ENCODE measurements at places on chromosomes 13 and 19. TPM values are rescaled to one million over a fixed set of nuclear protein-coding genes. Genes with fewer than 3 reads are reported as not detected.

- DNase-seq = no peak
These were observed 797.8 kb downstream of the EFNB2 start for GRCh38 chr13:105737688-105738087.

DNA sequence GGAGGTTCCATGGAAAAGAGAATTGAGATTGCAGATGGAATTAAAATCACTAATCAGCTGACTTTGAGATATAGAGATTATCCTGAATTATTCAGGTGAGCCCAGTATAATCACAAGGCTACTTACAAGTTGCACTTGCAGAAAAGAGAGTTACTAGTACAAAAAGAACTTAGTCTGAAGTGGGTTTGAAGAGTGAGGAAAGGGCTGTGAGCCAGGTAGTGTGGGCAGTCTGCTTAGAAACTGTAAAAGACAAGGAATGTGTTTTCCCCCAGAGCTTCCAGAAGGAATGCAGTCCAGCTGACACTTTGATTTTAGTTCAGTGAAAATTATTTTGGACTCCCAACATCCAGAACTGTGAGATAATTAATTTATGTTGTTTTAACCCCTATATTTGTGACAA lies 285.4 kb upstream of the GPC6 start:
- DNase-seq = no peak

DNA sequence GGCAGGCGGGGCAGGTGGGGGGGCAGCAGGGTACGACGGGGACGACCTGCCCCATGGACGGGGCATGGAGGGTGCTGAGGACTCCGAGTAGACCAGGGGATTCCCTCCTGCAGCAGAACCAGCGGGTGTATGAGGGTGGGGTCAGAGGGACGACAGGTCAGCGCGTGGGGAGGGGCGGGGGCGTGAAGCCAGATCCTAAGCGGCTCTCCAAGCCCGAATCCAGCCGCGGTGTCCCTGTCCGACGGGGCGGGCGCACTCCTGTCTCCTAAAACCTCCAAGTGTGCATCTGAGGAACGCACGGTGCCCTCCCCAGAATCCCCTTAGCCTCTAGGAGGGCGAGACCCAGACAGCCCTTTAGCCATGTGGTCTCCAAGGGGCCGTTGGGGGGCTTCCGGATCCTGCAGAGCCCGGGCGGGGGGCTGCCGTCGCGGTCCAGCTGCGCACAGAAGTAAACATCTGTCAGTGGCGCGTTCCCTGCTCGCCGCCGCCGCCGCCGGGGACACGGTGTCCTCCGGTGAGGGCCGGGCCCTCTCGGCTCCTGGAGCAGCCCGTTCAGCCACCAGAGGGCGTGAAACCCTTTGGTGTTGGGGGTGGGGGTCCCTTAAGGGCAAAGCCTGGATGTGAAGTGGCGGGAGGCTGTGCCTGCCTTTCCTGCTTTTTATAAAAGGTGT lies 730 bp downstream of the NRTN start:
- DNase-seq = peak; percentile 21

DNA sequence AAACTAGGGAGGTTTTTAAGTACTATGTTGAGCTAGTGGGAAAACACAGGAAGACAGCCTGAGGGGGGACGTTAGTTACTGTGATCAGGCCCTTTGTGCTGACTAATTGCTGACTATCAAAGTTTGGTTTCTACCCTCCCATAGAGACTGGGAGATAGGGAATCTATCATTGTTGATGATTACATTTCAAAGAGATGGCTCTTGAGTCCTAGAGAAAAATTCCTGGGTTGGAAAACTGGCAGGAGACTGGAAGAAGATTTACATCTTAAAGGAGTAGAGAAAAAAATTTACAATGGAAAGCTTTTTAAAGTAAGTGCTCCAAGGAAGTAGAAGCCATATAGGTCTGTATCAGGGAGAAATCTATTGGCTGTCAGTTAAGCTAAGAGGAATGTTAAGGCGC lies 522.0 kb upstream of the KLHL1 start:
- no peak for DNase-seq

DNA sequence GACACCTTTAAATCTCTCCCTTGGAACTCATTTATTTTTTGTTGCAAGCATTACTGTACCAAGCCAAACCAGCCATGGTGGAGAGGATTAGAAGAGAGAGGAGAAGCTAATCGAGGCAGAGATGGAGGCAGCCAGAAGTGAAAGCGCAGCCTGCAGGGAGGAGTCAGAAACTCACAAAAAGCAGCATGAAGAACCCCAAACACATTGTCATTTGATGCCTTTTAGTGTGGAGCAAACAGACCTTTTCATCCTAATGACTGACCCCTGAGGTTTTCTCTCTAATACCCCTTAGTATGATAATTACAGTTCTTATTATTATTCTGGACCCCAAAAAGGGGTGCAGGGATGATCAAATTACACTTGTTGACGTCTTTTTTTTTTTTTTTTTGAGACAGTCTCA lies 62.5 kb downstream of the TNFRSF19 start:
- DNase-seq = no peak

Gene ATXN8OS
- not detected for total RNA-seq

DNA sequence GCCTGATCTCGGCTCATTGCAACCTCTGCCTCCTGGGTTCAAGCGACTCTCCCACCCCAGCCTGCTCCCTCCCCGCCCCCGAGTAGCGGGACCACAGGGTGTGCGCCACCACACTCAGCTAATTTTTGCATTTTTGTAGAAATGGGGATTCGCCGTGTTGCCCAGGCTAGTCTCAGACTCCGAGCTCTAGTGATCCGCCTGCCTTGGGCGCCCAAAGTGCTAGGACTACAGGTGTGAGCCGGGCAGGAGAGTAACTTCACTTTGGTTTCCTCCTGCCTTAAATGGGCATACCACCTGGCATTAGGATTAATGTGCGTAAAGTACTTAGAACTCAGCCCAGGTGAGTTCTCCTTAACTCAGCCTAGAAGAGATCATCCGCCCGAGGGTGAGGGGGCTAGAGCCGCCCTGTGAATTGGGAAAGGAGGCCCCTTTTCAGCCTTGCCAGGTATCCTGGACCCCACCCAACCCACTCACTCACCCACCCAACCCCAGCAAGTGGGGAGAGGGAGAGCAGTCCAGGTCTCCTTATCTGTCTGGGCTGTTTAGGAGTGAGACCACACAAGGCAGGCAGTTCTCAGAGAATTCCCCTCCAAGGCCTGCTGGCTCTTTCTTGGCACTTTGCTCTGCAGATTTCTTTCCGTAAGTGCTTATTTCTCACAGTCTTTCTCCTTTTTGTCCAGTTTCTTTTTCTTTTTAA lies 1.2 kb upstream of the ZFP36 start:
- no peak for DNase-seq

GRCh38 chr19:7540761-7541474 lies 5.4 kb downstream of the PNPLA6 start:
- DNase-seq = peak; percentile 24

GRCh38 chr19:35545855-35546381 lies 492 bp downstream of the TMEM147 start:
- peak; percentile 29 for DNase-seq

DNA sequence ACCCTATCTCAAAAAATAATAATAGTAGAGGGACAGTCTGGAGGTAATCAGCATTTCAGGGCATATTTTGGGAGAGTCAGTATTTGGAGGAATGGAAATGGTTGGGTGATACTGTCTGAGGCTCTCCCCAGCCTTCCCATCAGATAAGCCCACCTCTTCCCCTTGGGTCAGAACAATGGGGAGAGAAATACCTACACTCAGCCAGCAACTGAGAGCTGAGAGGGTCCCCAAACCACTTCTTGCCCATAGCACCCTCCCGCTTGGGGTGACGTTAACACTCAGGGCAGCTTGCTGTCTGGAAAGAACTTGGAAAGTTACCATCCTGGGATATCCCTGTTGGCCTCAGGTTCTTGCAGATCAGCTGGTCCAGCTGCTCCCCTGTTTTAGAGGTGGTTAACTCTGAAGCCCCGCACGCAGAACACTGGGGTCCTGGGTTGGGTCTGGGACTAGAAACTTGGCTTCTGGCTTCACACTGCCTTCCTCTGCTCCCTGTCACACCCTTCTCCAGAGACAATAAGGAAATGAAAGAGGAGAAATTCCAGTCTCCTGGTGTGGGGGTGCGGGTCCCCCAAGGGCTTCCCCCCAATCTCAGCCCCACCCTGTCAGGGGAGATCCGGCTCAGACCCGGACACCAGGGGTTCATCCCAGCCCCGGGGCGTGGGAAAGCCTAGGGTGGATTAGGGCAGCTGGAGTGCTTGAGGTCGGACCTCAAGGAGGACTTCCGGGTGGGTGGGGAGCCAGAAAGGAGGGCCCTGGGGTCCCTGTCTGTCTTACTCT lies 2.5 kb downstream of the FOXA3 start:
- DNase-seq = no peak

DNA sequence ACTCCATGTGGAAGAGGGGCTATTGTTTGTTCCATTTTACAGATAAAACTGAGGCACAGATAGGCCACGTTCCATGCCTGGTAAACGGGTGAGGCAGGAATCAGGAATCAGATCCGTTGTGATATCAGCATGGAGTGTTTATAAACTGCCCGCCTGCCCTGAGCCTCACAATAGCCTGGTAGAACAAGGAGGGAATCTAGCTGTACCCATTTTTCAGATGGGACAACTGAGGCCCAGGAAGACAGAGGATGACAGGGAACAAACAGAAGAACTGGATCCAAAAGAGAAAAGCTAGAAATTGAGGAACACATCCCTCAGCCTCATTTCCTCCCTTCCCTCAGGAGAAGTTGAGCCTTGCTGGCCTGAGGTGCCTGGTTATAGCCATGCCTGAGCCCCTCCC lies 32.5 kb downstream of the CERS4 start:
- no peak for DNase-seq

DNA sequence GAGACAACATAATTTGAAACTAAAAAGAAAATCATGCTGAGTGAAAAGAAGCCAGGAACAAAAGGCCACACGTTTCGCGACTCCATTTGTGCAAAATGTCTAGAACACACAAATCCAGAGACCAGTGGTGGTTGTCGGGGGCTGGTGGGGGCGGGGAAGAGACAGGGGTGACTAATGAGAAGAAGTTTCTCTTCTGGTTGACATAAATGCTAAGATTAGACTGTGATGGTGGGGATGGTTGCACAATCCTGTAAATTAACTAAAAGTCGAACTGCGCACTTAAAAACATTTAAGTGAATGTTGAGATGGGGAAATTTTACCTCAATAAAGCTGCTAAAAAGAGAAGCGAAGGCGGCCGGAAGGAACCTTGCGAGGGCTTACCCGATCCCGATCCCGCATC lies 7.1 kb downstream of the AKAP8 start:
- no peak for DNase-seq

GRCh38 chr19:29448046-29448445 lies 77.7 kb upstream of the VSTM2B start:
- DNase-seq = no peak

- DNase-seq = peak; percentile 75
These were observed at the start of the genes COL4A1 and COL4A2 for GRCh38 chr13:110306960-110307766. COL4A1 (minus strand) TSS chr13:110307157; CDS start chr13:110307027, 130 bp downstream. COL4A2 (plus strand) TSS chr13:110307284; CDS start chr13:110307904, 620 bp downstream.

Gene FAM98C
- 14.9 TPM for total RNA-seq

Gene C19orf33
- total RNA-seq = 162 TPM
